ENCODE measurements at places on chromosomes 5 and 9. TPM values are rescaled to one million over a fixed set of nuclear protein-coding genes. Genes with fewer than 3 reads are reported as not detected.

Gene C1QTNF3
- not detected for total RNA-seq

DNA sequence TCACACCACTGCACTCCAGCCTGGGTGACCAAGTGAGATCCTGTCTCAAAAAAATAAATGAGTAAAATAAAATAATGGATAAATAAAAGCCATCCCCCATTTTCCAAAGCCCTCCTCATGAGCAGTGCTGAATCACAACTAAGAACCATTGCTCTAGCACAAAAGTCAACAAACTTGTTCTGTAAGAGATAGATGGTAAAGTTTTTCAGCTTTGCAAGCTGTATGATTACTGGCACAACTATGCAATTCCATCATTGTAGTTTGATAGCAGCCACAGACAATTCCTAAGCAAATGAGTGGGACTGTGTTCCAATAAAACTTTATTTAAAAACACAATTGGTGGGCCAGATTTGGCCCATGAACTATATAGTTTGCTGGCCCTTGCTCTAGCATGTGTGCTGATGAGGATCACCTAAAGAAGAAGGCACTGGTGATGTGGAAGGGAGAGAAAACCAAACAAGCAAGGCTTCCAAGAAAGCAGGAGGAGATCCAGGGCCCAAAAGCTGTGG is 64.6 kb downstream of the NEURL1B start:
- H3K27me3 ChIP-seq = peaks cover 25% of the 10 kb centered on the region
- no peaks in the 10 kb centered on the region for H3K36me3 ChIP-seq
- peaks cover 6% of the 10 kb centered on the region for H3K4me1 ChIP-seq

DNA sequence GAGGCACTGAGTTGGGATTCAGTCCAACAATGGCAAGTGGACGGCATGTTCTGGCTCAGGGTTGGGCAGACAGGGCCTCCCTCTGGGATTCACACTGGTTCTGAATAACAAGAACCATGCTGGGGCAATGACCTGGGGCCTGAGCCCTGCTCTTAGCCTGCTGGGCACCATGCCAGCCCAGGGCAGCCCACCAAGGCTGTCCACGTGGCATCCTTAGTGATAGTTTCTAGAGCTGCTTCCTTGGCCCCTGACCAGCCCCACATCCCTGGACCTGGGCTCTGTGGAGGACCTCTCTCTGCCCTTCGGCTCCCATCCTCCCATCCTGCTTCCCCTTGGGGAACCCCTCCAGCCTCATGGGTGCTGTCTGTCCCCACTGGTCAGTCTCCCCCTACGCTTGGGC is 22.3 kb upstream of the OLFM1 start:
- no peak for DNase-seq
- H3K27ac ChIP-seq = no peak overlapping the region
- H3K36me3 ChIP-seq = no peaks in the 10 kb centered on the region
- peaks cover 11% of the 10 kb centered on the region for H3K27me3 ChIP-seq
- no peak overlapping the region for H3K4me3 ChIP-seq

DNA sequence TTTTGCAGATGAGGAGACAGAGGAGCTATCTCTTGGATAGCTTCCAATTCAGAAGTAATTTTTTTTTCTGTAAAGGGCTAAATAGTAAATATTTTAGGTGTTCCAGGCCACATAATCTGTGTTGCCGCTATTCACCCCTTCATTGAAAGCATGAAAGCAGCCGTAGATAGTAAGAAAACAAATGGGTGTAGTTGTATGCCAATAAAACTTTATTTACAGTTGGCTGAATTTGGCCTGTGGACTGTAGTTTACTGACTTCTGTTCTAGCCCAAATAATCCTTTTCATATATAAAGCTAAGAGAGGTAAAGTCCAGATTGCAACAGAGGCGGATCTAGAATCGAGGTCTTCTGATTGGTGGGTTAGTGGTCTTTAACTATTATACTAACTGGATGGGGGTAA is 128.9 kb downstream of the SLF1 start:
- no peaks in the 10 kb centered on the region for H3K36me3 ChIP-seq
- H3K4me1 ChIP-seq = 0 out of 2 replicates have a peak, but pooled peaks cover 7% of the 10 kb centered on the region
- no peak overlapping the region for H3K27ac ChIP-seq
- no peak overlapping the region for H3K4me3 ChIP-seq

DNA sequence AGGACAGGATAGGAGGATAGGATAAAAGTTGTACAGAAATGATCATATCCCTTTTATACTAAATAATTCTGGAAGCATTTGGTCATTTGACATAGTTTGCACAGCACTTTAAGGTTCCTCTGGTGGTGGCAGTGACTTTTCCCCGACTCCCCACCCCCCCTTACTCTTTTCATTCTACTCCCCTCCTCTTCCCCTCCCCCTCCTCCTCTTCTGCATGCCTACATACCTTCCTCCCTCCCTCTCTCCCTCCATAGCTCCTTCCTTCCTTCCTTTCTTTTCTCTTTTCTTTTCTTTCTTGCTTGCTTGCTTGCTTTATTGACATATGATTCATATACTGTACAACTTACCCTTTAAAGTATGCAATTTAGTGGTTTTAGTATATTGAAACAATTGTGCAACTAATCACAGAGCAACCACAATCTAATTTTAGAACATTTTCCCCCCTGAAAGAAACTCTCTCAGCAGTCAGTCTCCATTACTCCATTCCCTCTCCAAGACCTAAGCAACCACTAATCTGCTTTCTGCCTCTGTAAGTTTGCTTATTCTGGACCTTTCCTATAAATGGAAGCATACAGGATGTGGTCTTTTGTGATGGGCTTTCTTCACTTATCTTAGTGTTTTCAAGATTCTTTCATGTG is 159.0 kb downstream of the HACD4 start:
- no peak for DNase-seq
- H3K4me1 ChIP-seq = peaks cover 12% of the 10 kb centered on the region
- H3K27ac ChIP-seq = peak overlapping the region; percentile 27
- no peaks in the 10 kb centered on the region for H3K27me3 ChIP-seq

DNA sequence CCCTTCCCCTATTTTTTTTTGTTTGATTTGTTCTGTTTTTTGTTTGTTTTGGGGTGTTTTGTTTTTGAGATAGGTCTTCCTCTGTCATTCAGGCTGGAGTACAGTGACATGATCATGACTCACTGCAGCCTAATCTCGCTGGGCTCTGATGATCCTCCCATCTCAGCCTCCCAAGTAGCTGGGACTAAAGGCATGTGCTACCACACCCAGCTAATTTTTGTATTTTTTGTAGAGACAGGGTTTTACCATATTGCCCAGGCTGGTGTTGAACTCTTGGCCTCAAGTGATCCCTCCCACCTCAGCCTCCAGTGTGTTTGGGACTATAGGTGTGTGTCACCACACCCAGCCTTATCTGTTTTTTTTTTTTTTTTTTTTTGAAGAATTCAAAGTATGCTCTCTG is 605.4 kb downstream of the DNAH5 start:
- H3K27ac ChIP-seq = no peak overlapping the region
- H3K27me3 ChIP-seq = no peaks in the 10 kb centered on the region
- no peaks in the 10 kb centered on the region for H3K4me1 ChIP-seq
- DNase-seq = no peak
- H3K36me3 ChIP-seq = no peaks in the 10 kb centered on the region

DNA sequence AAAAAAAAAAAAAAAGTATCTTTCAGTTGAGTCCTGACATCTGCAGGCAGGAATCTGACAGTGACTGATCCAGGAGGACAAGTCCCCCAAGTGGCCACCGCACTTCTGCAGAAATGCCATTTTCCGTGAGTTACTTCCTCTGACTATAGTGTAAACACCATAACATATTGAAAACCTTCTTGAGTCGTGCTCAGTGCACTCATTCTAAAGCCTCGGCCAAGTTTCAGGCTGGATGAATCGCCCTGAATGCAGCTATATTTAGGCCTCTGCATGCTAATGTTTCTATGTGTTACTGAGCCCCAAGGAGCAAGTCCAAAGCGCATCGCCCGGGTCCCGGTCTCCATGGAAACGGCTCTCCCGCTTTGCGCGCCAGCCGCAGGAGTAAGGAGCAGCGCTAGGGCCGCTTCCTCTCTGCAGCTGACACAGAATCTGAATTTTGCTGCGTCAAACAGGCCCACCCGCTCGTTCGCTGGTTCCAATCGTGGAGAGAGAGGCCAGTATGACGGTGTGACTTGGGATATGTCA is 335.4 kb downstream of the MSX2 start:
- no peak overlapping the region for H3K27ac ChIP-seq
- H3K4me3 ChIP-seq = no peak overlapping the region
- H3K36me3 ChIP-seq = no peaks in the 10 kb centered on the region
- DNase-seq = peak; percentile 40

DNA sequence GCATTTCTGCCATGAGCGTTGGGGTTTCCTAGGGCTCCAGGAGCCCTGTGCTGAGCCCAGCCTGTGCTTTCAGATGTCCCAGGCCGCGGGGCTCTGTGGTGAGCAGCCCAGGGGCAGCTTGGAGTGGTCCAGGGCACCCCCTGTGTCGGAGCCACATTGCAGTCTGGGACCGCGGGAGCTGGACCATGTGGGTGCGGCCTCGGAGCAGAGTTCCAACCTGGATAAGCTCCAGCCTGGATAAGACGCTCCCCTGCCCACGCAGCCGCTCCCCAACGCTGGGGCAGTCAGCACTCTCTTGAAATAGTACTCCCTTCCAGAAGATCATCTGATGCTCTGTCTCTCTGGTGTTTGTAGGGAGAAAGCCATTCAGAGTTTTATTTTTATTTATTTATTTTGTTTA is 111.1 kb downstream of the WNK2 start:
- no peak overlapping the region for H3K4me3 ChIP-seq
- no peaks in the 10 kb centered on the region for H3K4me1 ChIP-seq
- no peaks in the 10 kb centered on the region for H3K27me3 ChIP-seq
- no peaks in the 10 kb centered on the region for H3K36me3 ChIP-seq

Gene SLC1A1
- 3.9 TPM for total RNA-seq

Gene KCNIP1
- total RNA-seq = 3.1 TPM

Gene CAVIN4
- total RNA-seq = 0.87 TPM

GRCh38 chr5:122581629-122582028 is 193.3 kb upstream of the SNX2 start:
- no peak overlapping the region for H3K4me3 ChIP-seq
- H3K36me3 ChIP-seq = no peaks in the 10 kb centered on the region
- no peaks in the 10 kb centered on the region for H3K27me3 ChIP-seq
- DNase-seq = no peak
- no peaks in the 10 kb centered on the region for H3K4me1 ChIP-seq

GRCh38 chr5:151259931-151260330 is 6.9 kb downstream of the GM2A start:
- no peak for DNase-seq
- H3K27me3 ChIP-seq = no peaks in the 10 kb centered on the region
- H3K36me3 ChIP-seq = no peaks in the 10 kb centered on the region
- H3K4me3 ChIP-seq = no peak overlapping the region
- H3K27ac ChIP-seq = no peak overlapping the region
- H3K4me1 ChIP-seq = no peaks in the 10 kb centered on the region

Gene TTC16
- total RNA-seq = not detected

Gene SPATA31C1
- total RNA-seq = not detected

DNA sequence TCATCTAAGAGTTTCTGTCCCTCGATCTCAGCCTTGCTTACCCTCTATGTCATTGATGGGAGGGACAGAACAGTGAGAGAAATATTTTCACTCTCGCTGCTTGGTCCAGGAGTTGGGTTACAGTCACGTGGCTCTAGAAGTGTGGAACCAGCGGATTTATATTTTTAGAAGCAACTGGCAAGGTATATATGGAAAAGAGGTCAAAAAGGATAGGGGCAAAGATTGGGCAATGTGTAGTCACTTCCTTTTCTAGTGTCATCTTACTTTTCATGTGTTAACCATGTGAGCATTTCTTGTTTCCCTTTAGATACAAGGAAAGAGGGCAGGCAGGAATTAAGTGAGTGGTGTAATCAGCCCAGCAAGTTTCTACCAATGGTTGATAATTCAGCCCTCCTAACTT is 111.5 kb upstream of the ZNF366 start:
- H3K4me3 ChIP-seq = no peak overlapping the region
- DNase-seq = no peak
- no peak overlapping the region for H3K27ac ChIP-seq
- H3K27me3 ChIP-seq = no peaks in the 10 kb centered on the region
- peaks cover 29% of the 10 kb centered on the region for H3K4me1 ChIP-seq

All from SJSA1 (cell line).